Heart left ventricle (tissue), 16 donors: ENCODE measurements at places on chromosomes 4 and X. TPM values are rescaled to one million over a fixed set of nuclear protein-coding genes. Genes with fewer than 3 reads are reported as not detected.

GRCh38 chr4:75289914-75290582 lies 224.2 kb downstream of the RCHY1 start:
- no peak overlapping the region for H3K27ac ChIP-seq
- DNase-seq = no peak
- H3K4me1 ChIP-seq = no peaks in the 10 kb centered on the region
- no peaks in the 10 kb centered on the region for H3K27me3 ChIP-seq

DNA sequence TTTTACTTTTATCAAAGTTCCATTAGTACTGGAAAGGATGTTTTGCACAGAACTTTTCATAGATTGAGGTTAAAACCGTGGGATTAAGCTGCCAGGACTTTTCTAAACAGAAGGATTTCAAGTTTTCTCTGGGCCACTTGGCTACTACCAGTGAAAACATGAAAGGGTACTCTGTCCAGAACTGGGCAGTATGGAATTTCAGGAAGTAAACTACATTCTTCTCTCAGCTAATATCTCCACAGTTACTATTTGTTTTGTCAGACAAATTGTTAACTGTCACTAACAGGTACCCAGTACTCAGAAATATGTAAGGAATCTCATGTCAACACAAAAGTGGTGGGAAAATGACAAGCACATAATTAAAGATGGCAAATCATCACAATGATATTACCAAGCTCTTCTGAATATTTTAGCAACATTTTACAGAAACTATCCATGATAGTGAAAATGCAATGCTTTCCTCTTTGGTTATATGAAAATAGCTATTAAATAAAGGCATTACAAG lies 454.4 kb downstream of the C4orf33 start:
- no peak for DNase-seq
- no peaks in the 10 kb centered on the region for H3K27me3 ChIP-seq
- H3K4me3 ChIP-seq = no peak overlapping the region
- no peaks in the 10 kb centered on the region for H3K36me3 ChIP-seq
- peaks cover 6% of the 10 kb centered on the region for H3K4me1 ChIP-seq

Gene TNIP3
- not detected for total RNA-seq

Gene CT45A10
- not detected for total RNA-seq

Gene TCEAL6
- not detected for total RNA-seq

Gene CT45A5
- total RNA-seq = not detected
